ENCODE measurements at places on chromosomes 6 and 20.
A peak's percentile ranks its signal among the peaks of the same experiment; 100 is the strongest.

- DNase-seq = no peak
Observed at GRCh38 chr6:6392214-6393068, 72.0 kb upstream of the F13A1 start.

DNA sequence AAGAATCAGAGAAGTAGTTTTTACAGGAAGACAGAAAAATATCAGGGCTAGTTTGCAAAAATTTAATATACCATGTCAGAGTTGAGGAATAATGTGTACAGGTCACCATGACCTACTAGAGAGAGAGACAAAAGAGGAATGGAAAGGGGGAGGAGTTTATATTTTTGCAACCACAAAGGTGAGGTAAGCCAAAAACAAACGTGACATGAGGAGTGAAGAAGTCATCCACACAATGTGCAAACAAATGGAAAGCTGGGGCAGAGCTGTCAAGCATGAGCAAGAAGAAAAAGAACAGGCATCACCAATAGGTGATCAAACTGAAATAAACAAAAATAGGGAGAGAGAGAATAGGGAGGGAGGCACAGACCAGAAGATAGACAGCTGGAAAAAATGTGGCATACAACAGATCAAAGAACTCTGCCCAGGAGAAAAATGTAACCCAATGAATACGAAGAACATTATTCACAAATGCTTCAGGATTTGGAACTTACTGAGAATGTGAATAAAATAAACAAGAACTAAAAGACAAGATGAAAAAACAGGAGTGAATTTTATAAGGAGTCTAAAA is 15.5 kb downstream of the RARS2 start:
- no peak for DNase-seq

DNA sequence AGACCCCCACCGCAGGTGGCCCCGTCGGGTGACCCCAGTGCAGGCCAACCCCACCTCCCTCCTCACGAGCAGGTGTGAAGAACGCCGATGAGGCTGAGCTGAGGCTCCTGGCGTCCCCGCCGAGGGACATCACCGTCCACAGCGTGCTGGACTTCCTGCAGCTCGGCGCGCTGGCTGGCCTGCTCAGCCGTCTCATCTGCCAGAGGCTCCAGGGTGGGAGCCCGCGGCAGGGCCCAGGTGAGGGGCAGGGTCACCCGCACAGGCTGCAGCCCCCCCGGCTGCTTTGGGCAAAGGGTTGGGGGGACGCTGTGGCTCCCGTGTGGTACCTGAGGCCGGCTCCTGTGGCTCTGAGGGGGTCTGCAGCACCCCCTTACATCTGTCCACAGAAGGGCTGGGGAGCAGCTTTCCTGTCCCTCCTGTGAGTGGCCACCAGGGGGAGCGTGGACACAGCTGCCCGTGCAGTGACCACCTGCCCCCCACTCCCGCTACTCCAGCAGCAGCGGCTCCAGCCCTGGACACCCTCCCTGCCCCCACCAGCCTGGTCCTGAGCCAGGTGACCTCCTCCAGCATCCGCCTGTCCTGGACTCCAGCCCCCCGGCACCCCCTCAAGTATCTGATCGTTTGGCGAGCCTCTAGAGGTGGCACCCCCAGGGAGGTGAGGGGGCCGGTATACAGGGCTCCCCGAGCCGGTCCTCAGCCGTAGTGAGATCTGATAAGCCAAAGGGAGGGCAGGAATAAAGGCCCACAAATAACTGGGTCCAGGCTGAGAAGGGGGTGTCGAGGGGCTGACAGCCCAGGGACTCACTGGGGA is 16.5 kb downstream of the COL20A1 start:
- DNase-seq = peak; percentile 30

- DNase-seq = peak; percentile 34
Observed at GRCh38 chr6:38493931-38494547, 145.7 kb downstream of the BTBD9 start.

- DNase-seq = peak; percentile 74
Observed at GRCh38 chr6:159126590-159126989, 42.6 kb upstream of the FNDC1 start.

DNA sequence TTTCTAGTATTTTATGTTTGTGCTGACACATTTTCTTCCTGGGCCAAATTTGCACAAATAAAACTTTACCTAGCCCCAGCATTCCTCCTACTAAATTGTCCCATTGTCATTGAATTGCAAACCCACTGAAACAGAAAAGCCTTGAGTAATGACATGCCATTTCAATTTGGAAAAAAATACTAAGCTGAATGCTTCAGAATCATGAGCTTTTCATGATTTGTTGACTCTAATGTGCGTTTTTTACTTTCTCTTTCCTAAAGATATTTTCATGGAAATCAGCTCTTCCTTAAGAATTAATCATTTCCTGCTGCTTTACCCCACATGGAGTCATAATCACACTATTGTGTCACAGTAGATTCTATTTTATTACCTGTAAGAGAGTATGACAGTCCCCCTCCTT is 47.4 kb downstream of the TRDN start:
- DNase-seq = no peak

DNA sequence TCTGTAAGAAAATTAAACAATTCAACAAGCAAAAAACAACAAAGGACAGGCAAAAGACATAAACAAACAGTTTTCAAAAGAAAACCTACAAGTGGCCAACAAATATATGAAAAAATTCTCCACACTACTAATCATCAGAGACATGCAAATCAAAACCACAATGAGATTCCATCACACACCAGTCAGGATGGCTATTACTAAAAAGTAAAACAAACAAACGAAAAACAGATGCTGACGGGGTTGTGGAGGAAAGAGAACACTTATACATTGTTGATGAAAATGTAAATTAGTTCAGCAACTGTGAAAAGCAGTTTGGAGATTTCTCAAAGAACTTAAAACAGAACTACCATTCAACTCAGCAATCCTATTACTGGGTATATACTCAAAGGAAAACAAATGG is 537.6 kb downstream of the HDGFL1 start:
- no peak for DNase-seq

- no peak for DNase-seq
Observed at GRCh38 chr6:158517581-158517980, 42.3 kb upstream of the TMEM181 start.

DNA sequence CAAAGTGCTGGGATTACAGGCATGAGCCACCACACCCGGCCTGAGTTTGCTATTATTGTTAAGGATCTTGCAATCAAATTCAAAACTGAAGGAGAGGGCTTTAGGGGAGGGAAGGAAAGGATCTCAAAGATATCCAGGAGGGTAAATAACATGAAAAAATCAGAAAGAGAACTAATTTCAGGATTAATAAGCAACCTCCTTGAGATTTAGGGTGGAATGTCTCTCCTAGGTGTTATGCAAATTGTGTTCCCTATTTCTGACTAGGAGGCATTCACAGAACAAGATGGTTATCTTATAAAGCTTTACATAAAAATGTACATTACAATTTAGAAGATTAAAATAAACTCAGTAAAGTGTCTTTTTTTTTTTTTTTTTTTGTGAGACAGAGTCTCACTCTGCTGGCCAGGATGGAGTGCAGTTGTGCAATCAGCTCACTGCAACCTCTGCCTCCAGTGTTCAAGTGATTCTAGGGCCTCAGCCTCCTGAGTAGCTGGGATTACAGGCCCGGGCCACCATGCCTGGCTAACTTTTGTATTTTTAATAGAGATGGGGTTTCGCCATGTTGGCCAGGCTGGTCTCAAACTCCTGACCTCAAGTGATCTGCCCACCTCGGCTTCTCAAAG is 92.0 kb upstream of the BEND3 start:
- no peak for DNase-seq

GRCh38 chr20:56342783-56343182 is 16.0 kb upstream of the FAM210B start:
- no peak for DNase-seq

DNA sequence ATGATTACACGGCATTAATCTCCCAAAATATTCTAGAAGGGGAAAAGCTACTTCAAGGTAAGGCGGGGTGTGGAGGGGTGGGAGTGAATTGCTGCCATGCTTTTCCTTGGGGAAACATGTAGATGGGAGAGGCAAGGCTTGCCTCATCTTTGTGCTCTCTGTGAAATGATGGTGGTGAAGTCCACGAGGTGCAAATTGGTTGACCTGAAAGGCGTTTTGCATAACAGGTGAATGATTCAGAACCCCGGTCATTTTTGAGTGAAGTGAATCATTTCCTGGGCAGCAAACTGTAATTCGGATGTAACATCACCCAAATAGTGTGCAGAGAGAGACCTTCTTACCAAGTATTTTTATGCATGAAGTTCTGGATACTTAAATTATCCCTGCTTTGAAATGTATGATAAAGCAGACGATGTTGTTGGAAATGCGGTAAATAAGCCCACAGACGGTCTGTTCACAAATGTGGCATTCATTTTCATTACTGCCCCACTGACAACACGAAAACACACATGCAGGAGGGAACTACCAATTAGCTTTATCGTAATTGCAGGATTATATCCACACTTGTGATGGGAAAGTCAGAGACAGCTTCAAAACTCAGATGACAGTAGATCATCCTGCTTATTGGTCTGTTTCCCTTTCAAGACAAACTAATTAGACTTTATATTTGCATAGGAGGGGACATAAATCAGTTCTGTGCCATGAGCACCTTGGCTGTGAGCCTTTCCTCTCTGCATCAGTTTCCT is 3.0 kb downstream of the CDH4 start:
- DNase-seq = no peak

GRCh38 chr20:39830903-39831302 is 858.1 kb downstream of the MAFB start:
- DNase-seq = no peak

DNA sequence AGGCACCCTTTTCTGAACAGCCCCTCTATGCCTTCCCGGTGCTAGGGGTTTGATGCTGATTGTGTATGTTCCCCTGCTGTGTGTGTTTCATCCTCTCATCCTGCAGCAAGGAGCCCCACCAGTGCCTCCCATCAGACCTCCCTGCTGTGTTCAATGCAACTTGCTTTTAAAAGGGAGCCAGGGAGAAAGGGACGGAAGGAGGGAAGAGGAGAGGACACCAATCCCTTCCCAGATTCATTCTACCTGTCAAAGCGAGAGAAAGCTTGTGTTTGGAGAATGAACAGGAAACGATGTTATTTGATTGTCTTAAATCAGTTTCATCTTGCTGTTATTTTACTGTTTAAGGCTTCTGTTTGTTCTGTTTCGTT is 259.2 kb downstream of the ADGB start:
- DNase-seq = no peak

GRCh38 chr6:139722530-139722929 is 348.1 kb upstream of the CITED2 start:
- DNase-seq = no peak

- DNase-seq = no peak
Observed at GRCh38 chr6:52908526-52908925, 972 bp downstream of the GSTA3 start.

DNA sequence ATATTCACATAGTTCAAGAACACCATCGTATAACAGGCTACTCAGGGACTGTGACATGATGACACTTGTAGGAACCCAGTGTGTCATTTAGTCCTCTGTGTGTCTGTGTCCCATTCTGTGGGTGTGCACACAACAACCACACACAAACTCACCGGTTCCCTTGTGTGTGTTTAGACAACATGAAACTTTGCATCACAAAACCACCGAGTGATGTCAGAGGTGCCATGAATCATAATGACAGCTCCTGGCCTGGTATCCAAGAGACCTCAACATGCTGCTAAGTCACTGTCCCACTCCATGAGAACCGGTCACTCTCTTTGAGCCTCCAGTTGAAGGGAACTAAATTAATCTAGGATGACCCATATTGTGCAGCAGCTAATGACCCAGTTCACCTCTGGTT is 421.3 kb downstream of the PREX1 start:
- DNase-seq = no peak

DNA sequence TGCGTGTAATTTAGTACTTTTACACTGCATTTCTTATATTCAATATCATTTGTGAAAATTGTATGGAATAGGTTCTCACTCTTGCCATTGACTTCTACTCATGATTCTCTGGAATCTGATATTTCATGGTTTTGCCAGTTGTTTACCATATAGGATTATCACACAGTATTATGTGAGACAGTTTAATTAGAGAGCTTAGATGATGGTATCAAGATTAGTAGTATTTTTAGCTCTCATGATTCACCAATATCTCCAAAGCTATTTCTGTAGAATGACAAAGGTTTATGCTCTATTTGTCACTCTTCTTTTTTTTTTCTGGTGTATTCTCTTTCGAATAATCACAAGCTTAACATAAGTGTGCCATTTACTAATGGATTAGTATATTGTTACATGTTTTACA is 45.9 kb downstream of the EPHA7 start:
- DNase-seq = no peak

GRCh38 chr6:26268659-26269402 is 96.2 kb upstream of the BTN3A2 start:
- DNase-seq = no peak

GRCh38 chr20:17832236-17832915 is 132.6 kb downstream of the BANF2 start:
- DNase-seq = no peak

GRCh38 chr20:35303382-35303734 is 11.1 kb upstream of the FAM83C start:
- DNase-seq = no peak

GRCh38 chr20:2804852-2805688 is 4.6 kb upstream of the CPXM1 start:
- DNase-seq = no peak

GRCh38 chr6:80439721-80440470 is 333.4 kb downstream of the BCKDHB start:
- DNase-seq = no peak

- DNase-seq = no peak
Observed at GRCh38 chr6:157912326-157912725, 69.3 kb upstream of the SYNJ2 start.

- DNase-seq = no peak
Observed at GRCh38 chr6:57216235-57217101, 5.6 kb downstream of the RAB23 start.

DNA sequence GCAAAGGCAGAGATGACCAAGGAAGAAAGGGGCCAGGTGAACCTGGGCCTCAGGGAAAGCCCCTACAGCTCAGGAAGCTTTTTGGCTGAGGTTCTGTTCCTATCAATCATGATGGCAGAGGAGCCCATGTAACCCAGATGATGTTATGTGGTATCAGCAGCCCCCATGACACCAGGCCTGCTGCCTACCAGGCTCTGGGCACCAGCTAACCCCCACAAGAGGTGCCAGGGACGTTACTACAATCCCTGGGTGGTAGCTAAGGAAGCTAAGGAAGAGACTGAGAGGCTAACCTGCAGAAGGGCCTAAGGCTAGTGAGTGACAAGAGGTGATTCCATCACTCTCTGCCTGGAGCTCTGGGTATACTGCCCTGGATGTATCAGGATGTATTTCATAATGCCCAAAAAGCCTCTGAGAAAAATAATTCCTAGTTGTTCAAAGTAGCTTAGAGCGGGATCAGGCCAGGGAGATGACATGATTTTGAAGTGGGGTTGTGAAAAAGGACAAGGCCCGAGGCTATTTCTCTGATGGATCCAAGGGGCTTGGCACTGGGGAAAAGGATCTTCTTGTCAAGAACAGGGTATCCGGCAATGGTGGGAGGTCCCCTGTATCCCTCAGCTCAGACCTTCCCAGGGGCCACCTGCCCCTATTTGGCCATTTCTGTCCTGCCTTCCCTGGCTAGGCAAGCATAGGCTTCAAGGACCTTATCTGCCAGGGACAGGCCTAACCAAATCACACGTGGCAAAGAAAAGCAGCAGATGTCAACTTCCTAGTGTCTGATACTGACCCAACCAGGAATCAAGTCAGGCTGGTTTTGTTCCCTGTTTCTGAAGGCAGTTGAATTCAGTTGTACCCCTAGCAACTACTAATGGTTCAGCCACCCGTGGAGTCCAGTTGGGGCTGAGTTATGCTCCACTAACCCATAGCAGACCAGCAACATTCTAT is 41.3 kb downstream of the PANK2 start:
- DNase-seq = no peak

- DNase-seq = no peak
Observed at GRCh38 chr20:22098511-22098910, 393.0 kb downstream of the PAX1 start.

- DNase-seq = no peak
Observed at GRCh38 chr6:5728351-5729079, 278.2 kb downstream of the NRN1 start.

Measured in heart right ventricle (tissue), 16 donors.